ENCODE measurements at places on chromosomes 2 and 18. TPM values are rescaled to one million over a fixed set of nuclear protein-coding genes. Genes with fewer than 3 reads are reported as not detected.
A peak's percentile ranks its signal among the peaks of the same experiment; 100 is the strongest.

- DNase-seq: no peak
Observed at GRCh38 chr2:40096360-40096759, 317.3 kb upstream of the THUMPD2 start.

DNA sequence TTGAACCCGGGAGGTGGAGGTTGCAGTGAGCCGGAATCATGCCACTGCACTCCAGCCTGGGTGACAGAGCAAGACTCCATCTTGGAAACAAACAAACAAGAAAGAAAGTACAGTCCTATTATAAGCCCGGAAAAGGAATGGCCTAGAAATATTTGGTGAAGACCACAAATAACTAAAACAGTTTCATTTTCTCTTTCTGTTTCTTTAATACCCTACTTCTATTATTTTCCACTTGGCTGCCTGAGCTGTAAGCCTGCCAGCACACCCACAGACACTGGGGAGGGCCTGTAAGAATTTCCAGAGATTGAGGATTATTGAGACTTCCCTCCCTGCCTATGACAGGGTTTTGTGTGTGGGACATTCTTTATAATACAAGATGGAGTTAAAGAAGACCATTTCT lies 188.0 kb upstream of the DCC start:
- no peak for DNase-seq

- no peak for DNase-seq
Observed at GRCh38 chr2:223101340-223102039, 49.5 kb downstream of the KCNE4 start.

DNA sequence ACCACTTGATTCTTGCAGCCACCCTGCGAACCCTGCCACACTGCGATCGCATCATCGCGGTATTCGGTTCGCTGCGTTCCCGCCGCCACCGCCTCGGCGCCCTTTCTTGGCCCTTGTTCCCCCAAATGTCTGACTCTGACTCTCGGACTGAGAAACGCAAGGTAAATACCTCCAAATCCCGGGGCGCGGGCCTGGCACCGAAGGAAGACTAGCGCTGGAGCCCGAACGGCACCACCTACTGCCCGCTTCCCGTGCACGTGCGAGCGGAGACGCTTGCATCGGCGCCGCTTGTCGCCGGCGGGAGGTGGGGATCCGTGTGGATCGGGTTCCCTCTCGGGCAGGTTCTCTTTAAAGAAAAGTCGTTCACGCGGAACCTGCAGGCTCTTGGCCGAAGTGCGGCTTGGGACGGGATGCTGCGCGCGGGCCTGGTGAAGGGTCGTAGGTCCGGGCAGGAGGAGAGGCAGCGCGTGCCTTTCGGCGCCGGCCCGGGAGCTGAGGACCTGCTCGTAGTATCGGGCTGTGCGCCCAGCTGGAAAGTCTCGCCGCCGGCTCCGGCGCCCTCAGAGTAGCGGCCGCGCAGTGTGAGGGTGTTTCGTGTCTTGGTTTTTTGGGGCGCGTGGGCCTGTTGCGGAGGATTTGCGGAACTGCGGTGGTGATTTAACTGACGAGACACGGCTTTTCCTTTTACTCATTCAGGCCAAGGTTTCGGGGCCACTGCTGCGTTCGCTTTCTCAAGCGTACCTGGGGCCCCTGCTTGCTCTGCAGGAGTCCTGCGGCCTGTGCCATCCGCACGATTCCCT lies 514 bp downstream of the BCL2L11 start:
- DNase-seq: peak; percentile 70

DNA sequence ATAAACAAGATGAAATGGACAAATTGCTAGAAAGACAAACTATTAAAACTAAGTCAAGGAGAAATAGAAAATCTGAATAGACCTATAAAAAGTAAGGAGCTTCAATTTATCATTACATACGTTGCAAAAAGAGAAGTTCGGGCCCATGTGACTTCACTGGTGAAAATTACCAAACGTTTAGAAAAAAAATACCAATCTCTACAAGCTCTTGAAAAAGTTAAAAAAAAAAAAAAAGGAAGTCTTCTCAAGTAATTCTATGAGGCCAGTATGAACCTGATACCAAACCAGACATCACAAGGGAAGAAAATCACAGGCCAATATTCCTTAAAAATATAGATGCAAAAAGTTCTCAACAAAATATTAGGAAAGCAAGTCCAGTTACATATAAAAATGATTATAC lies 20.2 kb upstream of the ACVR2A start:
- DNase-seq: no peak

DNA sequence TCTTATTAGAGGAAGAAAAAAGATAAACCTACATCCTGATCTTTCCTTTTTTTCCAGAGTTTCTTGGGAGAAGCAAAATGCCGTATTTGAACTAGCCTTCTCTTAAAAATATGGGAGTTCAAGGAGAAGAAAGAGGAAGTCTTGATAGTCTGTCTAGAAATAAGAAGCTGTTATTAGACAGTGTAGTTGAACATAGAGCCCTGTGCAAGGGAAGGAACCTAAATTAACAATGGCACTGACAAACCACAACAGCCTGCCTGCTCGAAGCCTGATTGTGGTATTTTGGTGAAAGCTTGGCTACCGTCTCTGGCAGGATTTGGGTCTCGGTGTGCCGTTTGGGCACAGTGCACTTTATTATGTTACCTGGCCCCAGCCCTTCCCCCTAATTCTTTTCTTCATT lies 17.1 kb downstream of the SMARCAL1 start:
- no peak for DNase-seq

DNA sequence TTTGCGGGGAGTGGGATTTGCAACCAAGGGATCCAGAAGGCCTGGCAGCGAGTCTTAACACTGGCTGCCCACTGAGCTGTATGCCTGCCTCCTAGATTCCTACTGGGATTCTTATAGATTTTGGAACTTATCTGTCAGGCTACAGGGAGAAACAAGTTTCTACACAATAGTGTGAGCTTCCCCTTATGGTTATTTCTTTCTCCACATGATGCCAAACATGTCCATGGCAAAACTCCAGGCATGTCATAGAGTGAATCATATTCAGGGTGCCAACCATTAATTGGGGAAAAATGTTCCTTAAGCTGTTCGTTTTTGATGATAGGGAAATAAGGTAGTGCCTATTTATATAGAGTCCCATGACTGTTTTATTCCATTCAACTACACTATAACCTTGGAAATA lies 1185.2 kb upstream of the CELF4 start:
- no peak for DNase-seq

GRCh38 chr2:176633754-176634153 lies 364.5 kb downstream of the MTX2 start:
- DNase-seq: no peak

DNA sequence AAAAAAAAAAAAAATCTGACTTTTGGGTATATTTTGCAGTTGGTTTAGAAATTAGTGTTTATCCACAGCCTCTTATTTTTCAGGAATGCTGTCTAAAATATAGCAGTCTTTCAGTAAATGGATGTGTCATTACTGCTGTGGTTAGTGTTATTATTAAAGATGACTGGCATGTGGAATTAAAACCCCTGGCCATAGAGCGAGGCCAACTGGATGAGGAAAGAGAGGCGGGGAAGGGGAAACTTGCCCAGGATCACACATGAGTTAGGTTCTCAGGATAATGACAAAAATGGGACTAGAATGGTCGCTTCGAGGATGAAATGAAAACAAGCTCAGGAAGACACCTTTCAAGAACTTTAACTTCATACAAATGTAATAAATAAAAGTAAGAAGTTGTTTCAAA lies 57.4 kb upstream of the APCDD1 start:
- no peak for DNase-seq

GRCh38 chr2:27707462-27708256 lies 44.0 kb downstream of the SLC4A1AP start:
- DNase-seq: no peak

- no peak for DNase-seq
Observed at GRCh38 chr2:170145675-170146432, 32.1 kb upstream of the MYO3B start.

The NDUFB3 gene
- total RNA-seq: 42.7 TPM

The CD226 gene
- total RNA-seq: 3.2 TPM

The MAP3K19 gene
- not detected for total RNA-seq

The CFC1 gene
- not detected for total RNA-seq

The IGFBP5 gene
- total RNA-seq: 808 TPM

The GORASP2 gene
- total RNA-seq: 77.1 TPM

The REG1B gene
- 4.9 TPM for total RNA-seq

The CMPK2 gene
- total RNA-seq: 5.3 TPM
